ENCODE measurements at places on chromosomes 2 and 18.

GRCh38 chr2:242075168-242075567 lies 205.6 kb downstream of the RTP5 start:
- no peak for DNase-seq

DNA sequence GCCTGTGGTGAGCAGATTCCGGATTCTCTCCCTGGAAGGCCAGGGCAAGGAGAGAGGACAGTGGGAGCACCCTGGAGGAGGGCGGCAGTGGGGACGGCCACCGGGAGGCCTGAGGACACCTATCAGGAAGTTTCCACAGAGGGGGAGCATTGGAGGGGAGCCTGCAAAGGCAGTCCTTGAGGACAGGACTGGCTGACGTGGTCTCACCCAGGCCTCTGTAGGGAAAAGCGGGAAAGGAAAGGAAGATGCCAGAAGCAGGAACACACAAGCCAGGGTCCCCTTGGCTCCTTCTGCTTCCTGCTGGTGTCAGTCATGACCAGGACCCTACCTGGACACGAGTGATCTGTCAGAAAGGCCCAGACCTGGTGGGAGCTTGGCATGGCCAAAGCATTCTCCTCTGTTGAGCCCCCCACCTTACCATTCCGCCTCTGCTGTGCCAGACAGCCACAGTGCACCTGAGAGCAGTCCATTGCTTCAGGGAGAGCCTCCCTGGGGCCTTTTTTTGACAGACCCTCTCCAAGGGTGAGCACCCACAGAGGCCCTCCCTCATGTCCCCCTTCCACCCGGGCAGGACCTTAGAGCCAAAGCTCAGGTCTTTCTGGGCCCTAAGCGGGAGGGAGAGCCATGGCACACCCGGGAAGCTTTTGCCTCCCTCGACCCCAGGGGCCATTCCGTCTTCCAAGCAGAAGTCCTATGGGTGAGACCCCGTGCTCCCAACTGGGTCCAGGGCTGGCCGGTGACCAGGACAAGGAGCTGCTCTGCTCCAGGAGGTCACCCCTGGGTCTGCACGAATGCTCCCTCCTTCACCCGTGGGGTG lies 333.1 kb downstream of the DYSF start:
- no peak for DNase-seq

DNA sequence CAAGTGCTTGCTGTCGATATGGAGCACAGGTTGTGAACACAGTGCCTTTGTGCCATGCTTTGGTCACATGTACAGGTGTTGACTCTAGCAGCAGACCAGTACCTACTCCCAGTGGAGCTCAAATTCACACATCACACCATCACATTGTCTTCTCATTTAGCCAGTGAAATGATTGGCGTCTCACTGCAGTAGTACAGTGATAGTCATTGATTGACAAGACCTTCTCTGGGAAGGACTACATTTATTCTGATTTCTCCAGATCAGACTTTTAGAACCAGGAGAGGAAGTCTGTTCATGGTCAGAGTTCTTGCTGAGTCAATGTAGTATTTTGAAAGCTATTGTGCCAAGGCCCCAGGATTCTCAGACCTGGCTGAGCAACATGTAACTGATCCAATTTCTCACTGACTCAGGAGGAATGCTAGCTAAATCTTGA lies 75.2 kb downstream of the FMNL2 start:
- DNase-seq = no peak

DNA sequence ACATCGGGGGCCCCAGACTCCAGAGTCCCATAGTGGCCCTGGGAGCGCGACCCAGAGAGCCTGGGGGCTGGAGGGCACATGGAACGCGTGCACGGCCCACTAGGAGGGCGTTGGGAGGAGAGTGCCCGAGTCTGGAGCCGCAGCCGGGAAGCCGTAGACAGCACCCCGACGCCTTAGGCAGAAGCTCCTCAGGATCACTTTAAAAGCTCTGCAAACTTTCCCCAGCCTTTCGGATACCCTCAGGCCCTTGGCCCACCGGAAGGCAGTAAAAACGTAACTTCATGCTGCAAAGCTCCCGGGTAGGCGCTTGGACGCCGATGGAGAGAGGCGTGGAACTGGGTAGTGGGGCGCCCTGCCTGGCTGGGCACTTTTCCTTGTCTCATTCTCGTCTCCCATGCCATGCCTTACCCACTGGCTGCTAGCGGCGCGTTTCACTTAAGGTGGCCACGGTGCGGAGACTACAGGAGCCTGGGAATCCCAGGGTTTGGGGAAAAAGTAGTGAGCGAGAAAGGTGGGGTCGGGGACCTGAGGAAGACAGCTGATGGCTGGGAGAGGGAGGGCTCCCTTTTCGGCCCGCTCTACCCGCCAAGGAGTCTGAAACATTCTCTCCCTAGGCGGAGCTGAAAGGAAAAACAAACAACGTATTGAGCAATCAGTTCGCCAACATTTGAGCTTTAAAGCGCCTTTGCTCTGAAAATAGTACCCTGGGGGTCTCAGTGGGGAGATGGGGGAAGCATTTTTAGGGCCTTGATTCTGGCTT lies 141.8 kb downstream of the MEIS1 start:
- no peak for DNase-seq

DNA sequence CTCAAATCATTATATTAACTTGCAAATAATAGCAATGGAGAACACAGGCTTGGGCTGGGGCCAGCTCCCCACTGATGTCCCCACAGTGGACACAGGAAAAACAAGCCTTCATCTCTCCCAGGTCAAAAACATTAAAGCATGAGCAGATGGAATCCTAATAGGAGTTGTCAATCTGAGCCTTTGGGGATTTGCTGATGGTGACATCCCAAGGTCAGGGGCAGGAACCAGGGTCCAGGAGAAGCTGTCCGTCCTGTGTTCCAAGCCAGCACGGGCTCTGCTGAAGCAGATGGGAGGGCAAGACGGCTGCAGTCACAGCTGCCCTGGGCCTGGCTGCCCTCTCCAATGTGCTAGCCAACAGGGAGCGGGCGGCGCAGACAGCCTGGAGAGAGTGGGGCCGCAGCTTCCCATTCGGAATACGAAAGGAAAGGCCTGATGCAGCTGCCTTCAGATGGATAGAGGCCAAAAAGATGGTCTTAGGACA lies 135.5 kb downstream of the NDUFA10 start:
- DNase-seq = no peak

- DNase-seq = no peak
Measured at GRCh38 chr2:226716126-226716525, 83.5 kb downstream of the IRS1 start.

DNA sequence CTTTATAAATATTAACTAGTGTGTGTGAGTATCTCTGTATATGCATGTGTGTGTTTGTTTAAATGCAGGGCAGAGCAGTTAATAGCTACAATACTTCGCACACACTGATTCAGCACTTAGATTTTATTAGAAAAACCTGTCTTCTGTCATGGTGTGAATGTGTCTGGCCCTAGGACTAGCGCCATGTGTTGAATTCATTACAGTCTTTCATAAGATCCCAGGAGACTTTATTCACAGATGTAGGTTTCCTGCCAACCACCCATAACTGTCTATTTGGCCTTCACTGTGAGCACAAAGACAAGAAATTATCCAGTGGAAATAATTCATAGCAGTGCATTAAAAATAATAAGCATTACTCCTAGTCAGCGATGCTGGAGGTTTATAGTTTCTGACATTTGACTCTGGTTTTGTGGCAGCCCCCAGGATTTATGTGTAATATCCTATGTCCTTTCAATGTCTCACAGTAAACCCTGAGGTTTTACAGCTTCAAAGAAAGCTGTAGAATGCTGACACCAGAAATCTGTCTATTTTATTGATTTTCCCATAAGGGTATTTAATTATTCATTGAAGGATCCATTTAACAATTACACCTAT lies 93.9 kb downstream of the ZNF804A start:
- no peak for DNase-seq

- no peak for DNase-seq
Measured at GRCh38 chr2:1707771-1708418, 36.4 kb downstream of the PXDN start.

DNA sequence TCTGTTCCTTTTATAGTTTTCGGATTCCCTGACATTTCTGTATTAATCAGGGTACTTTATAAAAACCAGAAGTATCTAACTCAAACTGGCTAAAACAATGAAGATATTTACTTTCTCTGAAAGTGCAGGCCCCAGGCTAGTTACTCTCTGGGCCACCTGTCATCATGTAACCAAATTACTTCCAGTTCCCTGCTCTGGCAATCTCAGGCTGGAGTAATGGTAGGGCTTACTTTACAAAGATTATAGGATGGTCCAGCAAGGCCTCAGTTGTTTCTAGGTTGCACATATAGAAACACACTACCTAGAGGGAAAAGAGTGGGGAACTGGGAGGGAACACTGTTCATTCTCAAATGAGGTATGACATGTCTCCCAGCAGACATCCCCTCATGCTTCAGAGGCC lies 74.8 kb downstream of the CHST9 start:
- no peak for DNase-seq

- no peak for DNase-seq
Measured at GRCh38 chr2:151423760-151424159, 14.1 kb downstream of the RIF1 start.

GRCh38 chr2:101330253-101330933 lies 21.9 kb upstream of the RNF149 start:
- no peak for DNase-seq

GRCh38 chr2:236638707-236639106 lies 69.1 kb downstream of the ACKR3 start:
- DNase-seq = no peak

GRCh38 chr2:69203166-69203985 lies 183.7 kb downstream of the GFPT1 start:
- no peak for DNase-seq

DNA sequence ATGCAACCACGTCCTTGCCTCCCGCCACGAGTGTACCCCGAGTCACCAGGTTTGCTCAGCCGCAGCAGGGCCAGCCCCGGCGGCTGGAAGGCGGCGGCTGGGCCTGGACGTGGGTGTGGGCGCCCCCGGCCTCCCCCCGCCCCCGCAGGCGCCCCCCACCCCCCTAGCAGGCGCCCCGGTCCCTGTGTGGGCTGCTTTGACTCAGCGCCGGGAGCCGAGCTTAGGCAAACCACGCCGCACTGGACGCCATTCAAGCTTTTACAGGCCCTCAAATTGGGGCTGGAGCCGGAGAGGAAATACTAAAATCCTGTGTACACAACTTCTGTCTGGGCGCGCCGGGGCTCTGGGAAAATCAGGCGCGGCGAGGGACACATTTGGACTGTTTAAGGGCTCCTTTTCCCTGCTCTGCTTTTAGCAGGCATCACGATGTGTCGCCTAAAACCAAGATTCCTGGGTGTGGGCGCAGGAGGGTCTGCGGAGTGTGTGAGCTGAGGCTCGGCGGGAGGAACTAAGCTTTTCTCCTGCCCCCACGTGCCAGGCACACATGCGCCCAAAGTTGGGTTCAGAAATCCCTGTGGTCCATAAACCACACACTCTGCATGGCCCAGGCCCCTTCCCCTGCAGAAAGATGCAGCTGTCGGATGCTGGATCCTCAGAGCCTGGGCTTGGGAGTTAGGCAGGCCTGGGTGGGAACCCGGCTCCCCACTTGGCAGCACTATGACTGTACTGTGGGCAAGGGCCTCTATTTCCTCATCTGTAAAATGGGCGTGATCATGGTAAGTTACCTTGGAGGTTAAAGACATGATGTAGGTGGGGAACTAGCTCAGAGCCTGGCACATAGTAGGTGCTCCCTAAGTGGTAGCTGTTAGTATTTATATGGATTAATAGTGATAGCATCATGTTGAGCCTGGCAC lies 57.6 kb downstream of the ATOH8 start:
- no peak for DNase-seq

GRCh38 chr2:28233164-28233676 lies 159.4 kb upstream of the FOSL2 start:
- no peak for DNase-seq
